Fibroblast of lung (primary cell): ENCODE measurements at places on chromosomes 5 and 9. TPM values are rescaled to one million over a fixed set of nuclear protein-coding genes. Genes with fewer than 3 reads are reported as not detected.

DNA sequence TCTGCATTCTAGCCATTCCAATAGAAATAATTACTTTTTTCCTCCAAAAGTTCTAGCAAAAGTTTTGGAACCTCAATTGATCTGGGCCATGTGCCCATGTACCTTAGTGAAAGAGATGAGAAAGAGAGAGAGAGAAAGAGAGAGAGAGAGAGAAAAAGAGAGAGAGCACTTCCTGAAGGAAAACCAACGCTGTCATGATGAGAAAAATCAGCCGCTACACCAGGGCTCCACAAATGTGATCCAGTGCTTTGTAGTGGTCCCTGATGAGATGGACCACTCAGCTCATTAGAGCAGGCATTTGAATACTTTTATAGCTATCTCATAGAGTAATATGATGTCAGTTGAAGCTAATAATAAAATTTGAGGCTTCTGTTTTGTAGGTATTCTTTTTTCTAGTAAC is 7.7 kb upstream of the GAS1 start:
- no peaks in the 10 kb centered on the region for H3K4me1 ChIP-seq
- H3K4me3 ChIP-seq: no peak overlapping the region
- no peaks in the 10 kb centered on the region for H3K36me3 ChIP-seq
- H3K27ac ChIP-seq: no peak overlapping the region
- H3K27me3 ChIP-seq: no peaks in the 10 kb centered on the region
- no peak for DNase-seq

DNA sequence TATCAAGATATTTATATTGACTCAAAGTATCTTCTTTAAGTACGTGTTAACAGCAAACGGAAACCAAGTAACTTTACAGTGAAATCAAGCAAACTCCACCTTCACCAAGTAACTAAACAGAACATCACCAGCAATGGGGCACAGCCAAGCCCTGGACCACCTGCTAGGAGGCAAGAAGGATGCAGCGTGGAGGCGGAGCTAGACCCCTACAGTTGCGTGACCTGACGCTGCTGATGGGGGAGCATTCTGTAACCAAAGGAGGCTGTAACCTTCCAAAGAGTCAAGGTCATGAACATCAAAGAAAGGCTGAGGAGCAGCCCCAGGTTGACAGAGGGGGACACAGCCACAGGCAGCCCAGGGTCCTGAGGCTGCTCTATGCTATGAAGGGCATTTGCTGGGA is 6.1 kb downstream of the VAV2 start:
- DNase-seq: no peak
- peaks cover 10% of the 10 kb centered on the region for H3K4me1 ChIP-seq
- no peaks in the 10 kb centered on the region for H3K27me3 ChIP-seq
- peaks cover 2% of the 10 kb centered on the region for H3K36me3 ChIP-seq
- H3K4me3 ChIP-seq: no peak overlapping the region

GRCh38 chr5:150624334-150625163 is 15.9 kb upstream of the SYNPO start:
- H3K27me3 ChIP-seq: no peaks in the 10 kb centered on the region
- no peak for DNase-seq
- peaks cover 13% of the 10 kb centered on the region for H3K4me1 ChIP-seq
- H3K36me3 ChIP-seq: no peaks in the 10 kb centered on the region
- H3K27ac ChIP-seq: no peak overlapping the region

DNA sequence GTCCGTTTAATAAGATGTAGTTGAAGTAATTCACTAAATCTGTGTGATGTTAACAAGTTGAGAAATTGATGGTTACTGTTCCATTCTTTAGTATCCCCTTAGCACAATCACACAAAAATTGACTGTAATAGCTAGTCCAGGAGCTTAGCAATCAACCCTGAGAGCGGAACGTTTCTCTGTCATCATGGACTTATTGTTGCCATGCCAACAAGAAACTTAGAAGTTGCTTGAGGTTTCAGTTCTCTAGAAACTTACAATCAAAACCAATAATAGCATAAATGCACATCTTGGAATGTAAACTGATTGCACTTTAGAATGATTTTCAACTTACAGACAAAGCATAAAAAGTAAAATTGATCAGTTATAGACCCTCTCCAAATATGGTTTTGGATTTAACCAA is 125.4 kb upstream of the ANKH start:
- no peak for DNase-seq
- peaks cover 5% of the 10 kb centered on the region for H3K27me3 ChIP-seq
- H3K4me1 ChIP-seq: no peaks in the 10 kb centered on the region
- H3K36me3 ChIP-seq: no peaks in the 10 kb centered on the region

DNA sequence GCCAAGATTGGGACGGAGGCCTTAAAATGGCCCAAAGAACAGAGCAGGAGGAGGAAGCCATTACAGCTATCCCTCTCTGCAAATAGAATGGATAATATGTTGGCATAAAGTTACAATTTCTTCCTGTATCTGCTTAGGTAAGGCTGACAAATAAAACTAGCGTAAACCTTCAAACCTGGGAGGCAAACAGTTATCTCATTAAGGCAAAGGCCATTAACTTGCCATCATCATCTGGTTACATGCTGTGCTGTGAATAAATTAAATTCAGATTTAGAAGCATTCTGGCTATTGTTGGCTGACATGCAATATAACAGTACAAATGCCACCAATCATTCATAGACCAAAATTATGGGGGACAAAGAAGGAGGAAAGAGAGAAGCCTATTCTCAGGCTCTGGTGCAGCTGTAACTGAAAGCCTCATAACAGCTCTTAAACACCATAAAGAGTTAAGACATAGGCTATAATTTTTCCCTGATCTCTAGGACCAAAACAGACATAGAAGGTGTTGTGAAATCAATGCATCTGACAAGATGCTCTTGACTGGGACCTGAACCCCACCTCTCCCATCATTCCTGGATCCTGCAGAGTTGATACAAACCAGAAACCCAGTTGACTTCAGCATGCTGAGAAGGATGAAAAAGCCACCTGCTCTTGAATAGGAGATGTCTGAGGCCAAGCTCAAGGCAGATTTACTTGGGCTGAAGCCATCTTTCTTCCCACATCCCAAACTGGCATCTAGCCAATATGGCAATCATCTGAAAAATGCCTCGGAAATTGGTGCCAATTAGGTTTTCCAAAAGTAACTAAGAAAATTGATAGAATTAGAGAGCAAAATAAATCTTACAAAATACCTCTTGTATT is 62.5 kb downstream of the PLCXD3 start:
- H3K36me3 ChIP-seq: no peaks in the 10 kb centered on the region
- H3K27me3 ChIP-seq: no peaks in the 10 kb centered on the region
- no peaks in the 10 kb centered on the region for H3K4me1 ChIP-seq
- no peak for DNase-seq
- H3K4me3 ChIP-seq: no peak overlapping the region
- H3K27ac ChIP-seq: no peak overlapping the region

DNA sequence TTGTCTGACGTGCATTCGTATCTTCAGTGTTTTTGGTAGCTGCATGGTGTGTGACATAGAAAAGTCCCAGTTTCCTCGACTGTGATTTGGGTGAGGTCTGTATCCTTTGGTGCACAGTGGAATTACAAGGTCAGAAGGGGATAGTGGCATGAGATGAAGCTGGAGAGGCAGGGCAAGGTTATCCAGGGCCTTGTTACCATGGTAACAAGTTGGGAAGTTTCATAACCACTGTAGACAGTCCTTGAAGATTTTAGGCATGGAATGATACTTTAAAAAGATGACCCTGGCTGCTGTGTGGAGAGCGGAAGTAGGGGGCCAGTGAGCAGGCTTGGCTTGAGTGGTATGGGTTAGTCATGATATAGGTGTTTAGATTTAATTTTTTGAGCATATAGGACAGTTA is 11.9 kb downstream of the EHMT1 start:
- H3K27me3 ChIP-seq: no peaks in the 10 kb centered on the region
- no peak overlapping the region for H3K4me3 ChIP-seq

GRCh38 chr5:135007749-135008363 is 26.2 kb downstream of the PITX1 start:
- H3K4me1 ChIP-seq: no peaks in the 10 kb centered on the region
- DNase-seq: no peak
- no peak overlapping the region for H3K4me3 ChIP-seq
- no peaks in the 10 kb centered on the region for H3K27me3 ChIP-seq
- no peak overlapping the region for H3K27ac ChIP-seq

- no peaks in the 10 kb centered on the region for H3K36me3 ChIP-seq
- H3K27me3 ChIP-seq: no peaks in the 10 kb centered on the region
- H3K4me3 ChIP-seq: no peak overlapping the region
- no peak overlapping the region for H3K27ac ChIP-seq
- no peak for DNase-seq
- no peaks in the 10 kb centered on the region for H3K4me1 ChIP-seq
These were observed 118.0 kb upstream of the OR13F1 start for GRCh38 chr9:104386013-104386412.

- no peak for DNase-seq
- H3K4me1 ChIP-seq: no peaks in the 10 kb centered on the region
- no peak overlapping the region for H3K4me3 ChIP-seq
- no peaks in the 10 kb centered on the region for H3K27me3 ChIP-seq
- H3K36me3 ChIP-seq: no peaks in the 10 kb centered on the region
These were observed 1124.6 kb downstream of the DTWD2 start for GRCh38 chr5:117863586-117864296.

DNA sequence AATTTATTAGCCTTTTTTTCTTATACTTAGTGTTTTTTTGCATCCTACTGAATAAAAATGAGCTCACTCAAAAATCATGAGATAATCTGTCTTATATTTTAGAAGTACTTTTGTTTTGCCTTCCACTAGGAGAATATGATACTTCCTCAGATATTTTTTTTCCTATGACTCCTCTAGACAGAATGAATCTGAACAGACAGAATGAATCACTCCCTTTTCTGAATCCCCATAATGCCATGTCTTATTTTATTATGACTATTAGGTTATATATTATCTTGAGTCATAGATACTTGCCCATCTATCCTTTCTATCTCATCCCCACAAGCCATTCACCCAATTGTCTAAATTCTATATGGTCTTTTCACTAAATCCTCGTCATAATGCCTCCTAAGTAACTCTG is 134.6 kb downstream of the BRINP1 start:
- peak; percentile 15 for DNase-seq
- no peaks in the 10 kb centered on the region for H3K27me3 ChIP-seq
- no peaks in the 10 kb centered on the region for H3K4me1 ChIP-seq

DNA sequence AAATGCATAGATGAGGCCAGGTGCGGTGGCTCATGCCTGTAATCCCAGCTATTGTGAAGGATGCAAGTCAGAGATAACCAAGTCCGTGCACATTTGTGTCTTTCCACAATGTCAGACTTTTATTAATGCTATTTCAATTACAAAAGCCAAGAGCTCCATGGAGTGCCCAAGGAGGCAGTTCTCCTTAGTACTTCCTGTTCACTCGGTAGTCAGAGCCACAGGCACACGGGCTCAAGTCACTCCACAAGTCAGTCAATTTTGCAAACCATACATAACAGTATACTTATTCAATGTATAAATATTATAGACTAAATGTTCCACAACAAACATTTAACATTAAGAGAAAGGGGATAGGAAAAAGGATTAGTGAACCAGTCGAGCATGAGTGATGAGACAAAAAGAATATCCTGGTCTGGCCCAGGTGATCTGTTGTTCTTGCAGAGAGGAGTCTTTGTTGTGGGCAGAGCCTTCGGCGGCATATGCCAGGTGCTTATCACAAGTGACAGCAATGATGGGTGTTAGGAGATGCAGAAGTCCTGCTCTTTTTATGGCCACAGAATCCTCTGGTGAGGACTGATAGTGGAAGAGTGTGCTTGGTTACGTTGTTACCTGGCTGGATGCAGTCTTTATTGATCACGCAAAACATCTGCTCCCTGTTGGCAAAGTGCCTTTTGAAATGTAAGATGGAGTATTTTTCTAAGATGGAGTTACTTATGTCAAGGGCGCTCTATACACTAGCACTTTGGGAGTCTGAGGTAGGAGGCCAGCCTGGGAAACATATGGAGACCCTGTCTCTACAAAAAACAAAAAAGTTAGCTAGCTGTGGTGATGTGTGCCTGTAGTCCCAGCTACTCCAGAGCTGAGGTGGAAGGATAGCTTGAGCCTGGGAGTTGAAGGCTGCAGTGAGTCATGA is 167.0 kb upstream of the FBXL17 start:
- no peak overlapping the region for H3K4me3 ChIP-seq
- H3K36me3 ChIP-seq: no peaks in the 10 kb centered on the region
- H3K27me3 ChIP-seq: no peaks in the 10 kb centered on the region
- H3K4me1 ChIP-seq: no peaks in the 10 kb centered on the region
- no peak for DNase-seq
- no peak overlapping the region for H3K27ac ChIP-seq

- H3K27ac ChIP-seq: peak overlapping the region; percentile 60
- peak; percentile 97 for DNase-seq
- H3K36me3 ChIP-seq: no peaks in the 10 kb centered on the region
- peaks cover 10% of the 10 kb centered on the region for H3K4me1 ChIP-seq
- no peaks in the 10 kb centered on the region for H3K27me3 ChIP-seq
These were observed 31.8 kb downstream of the FABP6 start for GRCh38 chr5:160260881-160261815.

DNA sequence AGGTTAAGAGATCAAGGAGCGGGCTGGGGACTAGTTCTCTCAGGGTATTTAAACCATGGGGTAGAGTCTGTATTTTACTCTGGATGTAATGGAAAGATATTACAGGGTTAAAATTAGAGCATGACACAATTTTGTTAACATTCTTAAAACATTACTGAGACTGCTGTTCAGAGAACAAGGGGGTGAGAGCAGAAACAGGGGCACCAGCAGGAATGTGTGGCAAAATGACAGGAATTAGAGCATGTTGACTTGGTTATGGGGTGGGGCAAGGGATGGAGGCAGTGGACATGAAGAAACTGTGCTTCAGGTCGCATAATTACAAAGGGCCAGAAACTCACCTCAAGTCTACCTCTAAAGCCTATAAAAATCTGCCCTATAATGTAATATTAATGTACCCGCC is 75.0 kb downstream of the TMEM232 start:
- no peak overlapping the region for H3K27ac ChIP-seq
- H3K36me3 ChIP-seq: no peaks in the 10 kb centered on the region
- peak; percentile 22 for DNase-seq
- no peak overlapping the region for H3K4me3 ChIP-seq
- H3K27me3 ChIP-seq: no peaks in the 10 kb centered on the region
- H3K4me1 ChIP-seq: no peaks in the 10 kb centered on the region

DNA sequence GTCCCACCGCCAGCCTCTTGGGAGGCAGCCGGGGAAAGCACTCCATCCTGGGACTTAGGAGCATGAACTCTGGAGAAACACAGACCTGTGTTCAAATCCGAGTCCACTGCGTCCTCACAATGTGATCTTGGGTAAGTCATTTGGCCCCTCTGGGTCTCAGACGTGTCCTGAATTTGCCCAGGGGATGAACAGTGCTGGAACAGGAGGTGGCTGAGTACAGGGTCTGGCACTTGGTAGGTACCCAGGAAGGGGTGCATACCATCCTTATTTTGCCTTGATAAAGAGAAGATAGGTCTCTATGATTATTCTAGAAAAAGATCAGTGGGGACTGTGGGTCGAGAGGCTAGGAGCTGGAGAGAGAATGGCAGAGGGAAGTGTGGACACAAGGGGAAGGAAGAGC is 135.7 kb downstream of the FGF18 start:
- H3K36me3 ChIP-seq: no peaks in the 10 kb centered on the region
- no peak overlapping the region for H3K4me3 ChIP-seq
- no peaks in the 10 kb centered on the region for H3K4me1 ChIP-seq
- DNase-seq: no peak
- peaks cover 7% of the 10 kb centered on the region for H3K27me3 ChIP-seq

GRCh38 chr5:26700759-26701384 is 337.5 kb downstream of the CDH9 start:
- H3K4me1 ChIP-seq: no peaks in the 10 kb centered on the region
- H3K36me3 ChIP-seq: no peaks in the 10 kb centered on the region
- H3K27me3 ChIP-seq: no peaks in the 10 kb centered on the region
- H3K4me3 ChIP-seq: no peak overlapping the region

GRCh38 chr5:115627295-115627865 is 1.5 kb upstream of the TMED7 start:
- no peak overlapping the region for H3K4me3 ChIP-seq
- no peaks in the 10 kb centered on the region for H3K36me3 ChIP-seq
- DNase-seq: no peak

The OR1Q1 gene
- polyA plus RNA-seq: 0.14 and 0.17 TPM in 2 replicates

The KCNIP1 gene
- polyA plus RNA-seq: 0.08 TPM in 1 of 2 replicates, not detected in the other

The MOB3B gene
- 0.12 and 0.15 TPM in 2 replicates for polyA plus RNA-seq

The PCDHGA11 gene
- polyA plus RNA-seq: 4.7 and 10.8 TPM in 2 replicates

The SPATA31D3 gene
- polyA plus RNA-seq: not detected in 2 replicates

The HMMR gene
- polyA plus RNA-seq: 5.6 and 25.1 TPM in 2 replicates
